ENCODE measurements at places on chromosomes 2 and 18. TPM values are rescaled to one million over a fixed set of nuclear protein-coding genes. Genes with fewer than 3 reads are reported as not detected.
A peak's percentile ranks its signal among the peaks of the same experiment; 100 is the strongest.

DNA sequence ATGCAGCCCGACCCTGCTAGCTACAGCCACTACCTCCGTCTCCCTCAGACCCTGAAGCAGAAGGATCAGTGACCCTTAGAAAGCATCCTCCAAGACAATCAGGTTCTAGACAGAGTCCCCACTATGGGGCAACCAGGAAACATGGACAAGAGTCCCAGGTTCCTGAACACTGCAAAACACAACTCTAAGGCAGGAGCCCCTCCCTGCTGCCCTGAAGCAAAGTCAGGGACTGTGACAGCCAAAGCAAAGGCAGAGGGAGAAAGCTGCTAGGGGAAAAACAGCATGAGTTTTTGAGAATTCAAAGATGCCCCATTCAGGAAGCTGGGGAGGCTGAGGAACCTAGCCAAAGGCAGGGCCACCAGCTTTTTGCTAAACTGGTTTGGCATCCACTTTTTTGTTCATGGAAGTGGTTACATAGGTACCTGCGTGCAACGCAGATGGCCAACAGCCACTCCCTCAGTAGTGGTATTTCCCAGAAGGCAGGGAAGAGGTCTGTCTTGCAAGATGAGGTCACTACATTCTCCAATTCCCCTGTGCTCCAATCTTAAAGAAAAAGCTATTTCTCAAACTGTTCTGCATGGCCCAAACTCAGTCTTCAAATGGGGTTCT, 33.2 kb downstream of the MYO5B start:
- peak; percentile 5 for DNase-seq

DNA sequence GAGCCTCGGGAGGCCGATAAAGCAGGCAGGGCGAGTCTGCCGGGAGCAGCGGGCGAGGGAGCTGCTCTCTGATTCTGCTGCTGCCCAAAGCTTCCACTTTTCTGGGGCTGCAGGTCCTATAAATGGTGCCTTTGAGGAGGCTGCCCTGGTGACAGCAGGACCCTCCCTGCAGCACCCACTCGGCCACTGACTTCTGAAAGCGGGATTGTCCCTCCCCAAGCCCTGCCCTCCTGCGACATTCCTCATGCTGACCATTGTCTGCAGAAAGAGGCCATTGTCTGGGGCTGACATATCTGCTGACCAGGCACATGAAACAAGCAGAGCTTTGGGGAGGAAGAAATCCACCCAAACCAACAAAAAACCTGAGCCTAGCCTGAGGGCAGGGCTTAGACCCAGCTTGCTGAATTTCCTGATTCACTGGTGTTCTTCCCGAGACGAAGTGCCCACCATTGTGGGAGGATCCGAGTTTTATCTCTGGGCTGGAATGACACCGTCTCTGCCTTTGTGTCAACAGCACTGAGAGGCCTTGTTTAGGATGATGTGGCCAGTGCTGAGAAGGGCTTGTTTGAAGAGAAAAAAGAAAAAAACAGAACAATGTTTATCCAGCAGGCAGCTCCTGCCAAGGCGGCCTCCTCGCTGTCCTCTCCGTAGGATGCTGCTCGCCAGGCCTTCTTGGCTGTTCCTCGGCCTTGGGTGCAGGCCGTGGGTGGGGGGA, 129.7 kb downstream of the MYCN start:
- no peak for DNase-seq

DNA sequence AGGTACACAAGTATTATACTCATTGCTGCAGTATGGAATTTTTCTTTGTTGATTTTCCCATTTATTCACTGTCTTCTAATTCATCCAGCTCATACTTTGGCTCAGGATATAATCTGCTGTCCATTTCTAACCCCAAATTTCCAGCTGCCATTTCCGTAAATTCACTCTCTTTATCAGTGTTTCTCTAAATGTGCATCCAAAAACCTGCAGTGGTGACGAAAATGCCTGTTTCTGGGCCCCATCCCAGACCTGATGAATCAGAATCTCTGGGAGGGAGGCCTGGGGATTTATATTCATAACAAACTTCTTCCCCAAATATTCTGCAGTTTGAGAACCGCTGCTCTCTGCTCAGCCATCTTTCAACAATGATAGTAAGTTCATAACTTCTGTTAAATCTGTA, 86.6 kb downstream of the VWC2L start:
- DNase-seq, result peak; percentile 66

Gene RALBP1
- 100 TPM for total RNA-seq

Gene ARPC2
- 121 TPM for total RNA-seq

Gene COL6A3
- 1,372 TPM for total RNA-seq

Gene PPIL3
- total RNA-seq, result 50.0 TPM

Gene SRSF7
- 92.1 TPM for total RNA-seq

Measured in fibroblast of the aortic adventitia (primary cell).